ENCODE measurements at places on chromosomes 12 and 14.

DNA sequence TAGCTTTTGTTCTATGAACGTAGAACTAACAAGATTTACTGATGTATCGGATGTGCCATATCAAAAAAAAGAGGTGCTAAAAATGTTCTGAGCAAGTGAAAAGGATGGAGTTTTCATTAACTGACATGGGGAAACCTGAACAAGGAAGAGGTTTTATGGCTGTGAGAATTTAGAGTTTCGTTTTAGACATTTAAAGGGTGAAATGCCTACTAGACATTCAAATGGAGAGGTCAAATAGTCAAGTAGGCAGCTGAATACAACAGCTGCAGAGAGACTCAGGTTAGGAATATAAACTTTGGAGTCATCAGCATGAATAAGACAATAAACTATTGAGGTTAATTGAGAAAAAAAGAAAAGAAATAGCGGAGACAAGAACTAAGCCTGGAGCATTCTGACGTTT, 364.9 kb upstream of the GARIN6 start:
- no peak for DNase-seq

GRCh38 chr12:991350-992333, 619 bp downstream of the ERC1 start:
- no peak for DNase-seq

DNA sequence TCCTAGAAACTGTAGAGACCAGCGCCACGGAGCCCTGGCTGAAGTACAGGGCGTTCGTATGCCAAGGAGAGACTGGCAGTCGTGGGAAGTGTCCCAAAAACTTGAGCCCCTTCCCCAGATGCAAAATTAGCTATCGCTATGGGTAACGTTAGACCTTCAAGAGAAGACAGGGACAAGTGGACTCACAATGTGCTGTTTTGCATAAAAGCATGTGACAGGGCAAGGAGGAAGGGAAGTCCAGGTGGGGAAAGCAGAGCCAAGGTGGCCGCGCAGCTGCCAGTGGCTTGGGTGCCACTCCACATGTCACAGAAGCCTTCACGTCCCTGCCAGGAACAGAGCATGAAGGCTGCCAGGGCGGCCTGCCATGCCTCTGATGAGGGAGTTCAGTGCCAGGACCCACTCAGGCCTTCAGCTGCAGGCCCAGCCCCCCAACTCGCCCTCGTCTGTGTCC, 61.2 kb upstream of the DYNC1H1 start:
- DNase-seq, result no peak

DNA sequence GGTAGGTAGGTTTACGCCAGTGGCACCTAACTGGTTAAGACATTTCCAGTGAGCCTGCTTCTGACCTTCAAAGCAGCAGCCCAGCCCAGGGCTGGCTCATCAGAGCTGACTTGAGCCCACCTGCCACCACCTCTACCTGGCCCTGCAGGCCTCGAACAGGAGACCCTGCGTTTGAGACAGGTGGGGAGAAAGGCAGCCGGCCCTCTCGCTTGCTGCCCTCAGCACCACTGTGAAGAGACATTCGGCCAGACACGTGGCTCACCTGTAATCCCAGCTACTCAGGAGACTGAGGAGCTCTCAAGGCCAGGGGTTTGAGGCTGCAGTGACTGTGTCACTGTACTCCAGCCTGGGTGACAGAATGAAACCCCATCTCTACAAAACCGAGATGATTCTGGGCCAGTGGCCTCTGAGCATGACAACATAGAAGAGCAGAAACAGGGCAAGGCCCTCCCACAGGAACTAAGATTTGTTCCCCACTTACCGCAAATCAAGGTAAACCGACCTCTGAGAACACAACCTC, 74.2 kb downstream of the TESC start:
- no peak for DNase-seq
